Mesenteric fat pad (tissue), 1 donor: ENCODE measurements at places on chromosomes 6 and 20. TPM values are rescaled to one million over a fixed set of nuclear protein-coding genes. Genes with fewer than 3 reads are reported as not detected.
A peak's percentile ranks its signal among the peaks of the same experiment; 100 is the strongest.

The HLA-DRB5 gene
- 118 TPM for total RNA-seq

The MRPL2 gene
- total RNA-seq, result 59.3 TPM

The POM121L2 gene
- not detected for total RNA-seq

The REM1 gene
- total RNA-seq, result 2.7 TPM

The MOG gene
- total RNA-seq, result not detected

GRCh38 chr6:89952105-89952671 lies 57.9 kb downstream of the GJA10 start:
- DNase-seq, result no peak

DNA sequence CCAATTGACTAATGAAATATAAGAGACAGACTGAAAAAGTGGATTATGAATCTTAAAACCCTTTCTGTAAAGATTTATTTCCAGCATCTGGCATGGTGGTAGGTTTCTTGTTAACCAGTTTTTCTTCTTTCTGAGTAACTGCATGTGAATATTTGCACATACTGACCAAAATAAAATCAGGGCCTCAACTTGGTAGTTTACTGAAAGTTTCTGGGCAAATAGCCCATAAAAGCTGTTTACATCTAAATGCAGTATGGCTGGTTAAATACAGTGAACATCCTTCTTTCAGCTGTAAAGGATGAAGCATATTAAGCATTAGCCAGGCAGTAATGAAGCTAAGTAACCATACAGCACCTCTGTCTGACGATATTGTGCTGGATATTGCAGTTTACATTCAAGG lies 83.6 kb upstream of the EYS start:
- no peak for DNase-seq

DNA sequence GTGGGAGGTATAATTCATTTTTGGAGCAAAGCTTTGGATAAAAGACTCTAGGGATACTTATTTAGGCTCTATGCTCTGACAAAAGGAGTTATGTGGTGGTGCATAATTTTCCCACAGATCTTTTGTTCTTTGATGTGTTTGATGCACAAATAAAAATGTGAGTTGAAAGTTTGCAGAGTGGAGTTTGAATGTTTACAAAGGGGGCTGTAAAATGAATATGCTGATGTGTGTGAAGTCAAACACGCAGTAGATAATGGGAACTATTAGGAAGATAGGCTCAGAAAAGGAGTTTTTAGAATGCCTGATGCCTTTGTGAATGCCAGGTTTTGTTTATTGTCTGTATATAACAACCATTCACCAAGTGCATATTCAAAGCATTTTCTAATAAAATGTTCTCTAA lies 545.0 kb upstream of the EPHA7 start:
- no peak for DNase-seq

DNA sequence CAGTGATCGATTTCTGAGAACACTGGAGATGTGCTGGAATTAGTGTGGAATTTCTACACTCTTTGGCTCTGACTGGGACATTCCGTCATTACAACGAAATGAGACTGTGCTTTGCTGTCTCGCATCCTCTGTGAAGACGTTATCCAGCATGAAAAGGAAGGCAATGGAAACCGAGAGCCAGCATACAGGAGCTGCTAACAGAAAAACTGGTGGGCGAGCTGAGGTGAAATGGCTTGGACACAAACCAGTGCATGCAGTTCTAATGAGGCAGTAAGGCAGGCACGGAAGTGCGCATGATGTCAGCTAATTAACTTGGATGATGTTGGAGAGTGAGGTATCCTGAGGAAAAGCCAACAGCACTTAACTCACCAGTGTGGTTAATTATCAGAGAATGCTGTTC lies 202.8 kb upstream of the AGPAT4 start:
- no peak for DNase-seq

GRCh38 chr6:40419377-40419776 lies 167.8 kb downstream of the LRFN2 start:
- DNase-seq, result no peak

GRCh38 chr6:167791091-167791779 lies 35.5 kb upstream of the AFDN start:
- peak; percentile 59 for DNase-seq

GRCh38 chr6:67633058-67633457 lies 1002.0 kb upstream of the ADGRB3 start:
- no peak for DNase-seq

GRCh38 chr6:112241820-112242429 lies 12.4 kb downstream of the LAMA4 start:
- DNase-seq, result no peak

- no peak for DNase-seq
Observed at GRCh38 chr6:148414836-148415235, 72.2 kb downstream of the SASH1 start.

GRCh38 chr6:5786321-5786968 lies 220.3 kb downstream of the NRN1 start:
- peak; percentile 62 for DNase-seq

DNA sequence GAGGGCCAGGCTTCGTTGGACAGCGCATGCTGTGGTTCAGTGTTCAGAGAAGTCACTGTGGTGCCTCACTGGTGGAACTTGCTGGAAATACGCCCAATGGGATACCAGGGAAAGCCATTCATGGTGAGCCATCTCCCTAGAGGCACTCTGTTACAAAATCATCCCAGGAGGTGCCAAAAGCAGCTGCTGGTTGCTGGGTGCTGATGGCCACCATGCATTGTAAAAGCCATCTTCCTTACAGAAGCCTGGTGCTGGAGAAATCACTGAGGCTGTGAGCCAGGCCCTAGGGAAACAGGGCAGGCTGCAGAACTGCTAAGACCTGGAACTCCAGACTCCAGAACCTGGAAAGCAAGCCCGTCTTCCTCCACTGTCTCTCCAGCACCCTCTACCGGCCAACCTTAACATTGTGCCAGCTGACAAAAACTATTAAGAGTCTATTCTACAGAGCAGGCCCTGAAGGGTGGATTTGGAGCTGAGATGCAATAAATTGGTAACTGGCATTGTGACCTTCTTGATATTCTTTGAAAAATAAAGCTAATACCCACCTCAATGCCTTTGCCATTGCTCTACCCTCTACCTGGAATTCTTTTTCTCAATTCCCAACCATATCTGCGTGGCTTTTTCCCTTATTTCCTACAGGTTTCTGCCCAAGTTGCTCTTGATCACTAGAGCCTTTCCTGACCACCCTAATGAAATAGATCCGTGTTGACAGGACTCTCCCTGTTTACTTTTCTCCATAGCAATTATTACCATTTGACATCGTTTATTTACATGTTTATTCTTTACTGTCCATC lies 18.5 kb downstream of the SNRPB start:
- no peak for DNase-seq
